ENCODE measurements at places on chromosomes 4 and X. TPM values are rescaled to one million over a fixed set of nuclear protein-coding genes. Genes with fewer than 3 reads are reported as not detected.
A peak's percentile ranks its signal among the peaks of the same experiment; 100 is the strongest.

- no peaks in the 10 kb centered on the region for H3K36me3 ChIP-seq
- H3K27me3 ChIP-seq = peaks cover under 1% of the 10 kb centered on the region
- H3K4me3 ChIP-seq = no peak overlapping the region
- no peak for DNase-seq
- no peaks in the 10 kb centered on the region for H3K4me1 ChIP-seq
These were observed 207.4 kb downstream of the TMA16 start for GRCh38 chr4:163701916-163702315.

DNA sequence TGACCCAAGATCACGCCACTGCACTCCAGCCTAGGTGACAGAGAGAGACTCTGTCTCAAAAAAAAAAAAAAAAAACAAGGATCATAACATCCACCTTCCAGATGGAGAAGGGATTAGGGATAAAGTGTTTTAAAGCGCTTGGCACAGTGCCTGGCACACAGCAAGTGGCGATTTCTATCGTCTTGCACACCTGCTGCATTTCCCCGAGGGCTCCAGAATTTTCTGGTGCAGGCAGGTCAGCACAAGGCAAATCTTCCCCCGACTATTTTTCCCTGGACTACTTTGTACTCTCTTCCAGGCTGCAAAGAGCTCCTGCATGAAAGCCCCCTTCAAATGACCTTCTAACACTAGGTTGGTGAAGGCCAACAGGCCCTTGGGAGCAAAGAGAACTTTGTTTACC lies 57.3 kb downstream of the APBB2 start:
- no peak overlapping the region for H3K27ac ChIP-seq
- no peaks in the 10 kb centered on the region for H3K27me3 ChIP-seq
- H3K36me3 ChIP-seq = no peaks in the 10 kb centered on the region
- H3K4me3 ChIP-seq = no peak overlapping the region
- DNase-seq = no peak

DNA sequence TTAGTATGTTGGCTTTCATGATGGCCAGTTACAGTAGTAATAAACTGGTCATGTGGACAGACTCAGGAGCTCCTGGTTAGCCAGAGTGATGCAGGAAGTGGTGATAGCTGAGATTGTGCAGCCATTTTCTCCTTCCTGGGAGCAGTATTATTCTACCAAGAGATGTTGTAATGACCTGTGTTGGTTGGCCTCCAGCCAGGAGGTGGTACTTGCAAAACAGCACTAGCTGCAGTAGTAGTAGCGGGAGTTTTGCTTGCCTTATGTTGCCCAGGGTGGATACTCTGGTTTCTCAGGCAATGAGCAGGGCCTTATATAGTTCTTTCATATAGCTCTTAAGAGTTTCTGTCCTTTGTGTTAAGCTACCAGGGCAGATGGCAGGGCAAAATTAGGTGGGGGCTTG lies 998.8 kb downstream of the GLUD2 start:
- H3K4me1 ChIP-seq = no peaks in the 10 kb centered on the region
- no peak overlapping the region for H3K4me3 ChIP-seq
- H3K27ac ChIP-seq = no peak overlapping the region

DNA sequence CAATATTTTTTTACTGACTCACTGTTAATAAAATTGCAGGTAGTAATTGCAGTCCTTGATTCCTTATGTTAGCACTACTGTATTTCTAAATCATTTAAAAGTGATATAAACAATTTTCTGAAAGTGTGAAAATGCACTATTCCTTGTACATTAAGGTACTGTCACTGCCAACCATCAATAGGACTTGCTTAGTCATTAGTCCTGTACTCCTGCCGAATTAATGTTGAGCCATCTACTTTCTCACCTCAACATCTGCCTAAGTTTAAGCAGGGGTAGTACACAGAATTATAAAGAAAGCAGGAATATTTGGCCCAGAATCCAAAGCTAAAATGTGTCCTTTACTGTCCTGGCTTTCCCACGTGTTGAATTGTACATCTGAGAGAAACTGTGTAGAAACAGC lies 87.0 kb upstream of the TRPC3 start:
- H3K27me3 ChIP-seq = peaks cover 8% of the 10 kb centered on the region
- no peaks in the 10 kb centered on the region for H3K36me3 ChIP-seq
- H3K27ac ChIP-seq = no peak overlapping the region
- H3K4me3 ChIP-seq = no peak overlapping the region
- H3K4me1 ChIP-seq = no peaks in the 10 kb centered on the region
- DNase-seq = no peak

DNA sequence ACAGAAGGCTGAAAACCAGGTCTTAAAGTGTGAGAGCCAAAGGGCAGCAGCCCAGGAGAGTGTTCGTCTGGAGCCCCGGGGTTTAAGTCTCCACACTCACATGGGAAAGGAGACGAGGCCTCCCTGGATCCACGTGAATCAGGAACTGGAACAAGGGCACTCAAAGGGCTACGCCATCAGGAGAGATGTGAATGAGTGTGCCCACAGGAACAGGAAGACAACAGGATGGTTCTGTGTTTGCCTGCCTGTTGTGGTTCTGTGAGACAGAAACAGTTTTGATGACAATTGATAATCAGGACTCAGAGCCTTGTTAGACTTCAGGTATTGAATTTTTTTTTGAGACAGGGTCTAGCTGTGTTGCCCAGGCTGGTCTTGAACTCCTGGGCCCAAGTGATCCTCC lies 4.9 kb upstream of the CTBP1 start:
- H3K36me3 ChIP-seq = no peaks in the 10 kb centered on the region
- peak overlapping the region; percentile 39 for H3K4me3 ChIP-seq
- no peaks in the 10 kb centered on the region for H3K27me3 ChIP-seq
- H3K4me1 ChIP-seq = peaks cover 39% of the 10 kb centered on the region
- H3K27ac ChIP-seq = peak overlapping the region; percentile 57

DNA sequence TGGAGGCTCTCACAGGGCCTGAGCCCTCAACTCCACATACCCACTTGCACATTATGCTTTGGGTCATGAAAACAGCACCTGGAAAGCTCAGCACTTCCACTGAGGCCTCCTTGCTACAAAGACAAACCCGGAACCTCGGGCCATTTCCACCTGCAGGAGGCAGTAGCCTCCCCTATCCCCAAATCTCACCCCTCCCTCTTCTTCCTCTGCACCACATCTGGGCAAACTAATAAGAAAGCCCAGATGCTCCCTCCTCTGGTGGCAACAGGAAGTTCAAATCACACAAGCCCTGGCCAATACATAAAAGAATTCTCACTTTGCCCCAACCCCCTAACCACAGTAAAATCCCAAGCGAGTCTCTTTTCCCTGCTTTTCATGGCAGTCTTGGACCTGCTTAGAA lies 136.4 kb downstream of the MAPK10 start:
- H3K27ac ChIP-seq = no peak overlapping the region
- no peaks in the 10 kb centered on the region for H3K27me3 ChIP-seq
- no peaks in the 10 kb centered on the region for H3K4me1 ChIP-seq
- no peaks in the 10 kb centered on the region for H3K36me3 ChIP-seq
- H3K4me3 ChIP-seq = no peak overlapping the region

GPRASP3 gene
- total RNA-seq = 2.1 TPM

- H3K4me1 ChIP-seq = peaks cover 28% of the 10 kb centered on the region
- peaks cover 2% of the 10 kb centered on the region for H3K27me3 ChIP-seq
- no peak for DNase-seq
- no peaks in the 10 kb centered on the region for H3K36me3 ChIP-seq
These were observed 1.1 kb upstream of the GNPDA2 start for GRCh38 chr4:44727471-44727870.

GRCh38 chr4:86401826-86402225 lies 42.0 kb upstream of the MAPK10 start:
- no peak overlapping the region for H3K4me3 ChIP-seq
- H3K27ac ChIP-seq = no peak overlapping the region
- no peak for DNase-seq
- no peaks in the 10 kb centered on the region for H3K4me1 ChIP-seq

- H3K27ac ChIP-seq = no peak overlapping the region
- peaks cover 17% of the 10 kb centered on the region for H3K4me1 ChIP-seq
- H3K27me3 ChIP-seq = peaks cover 11% of the 10 kb centered on the region
- H3K4me3 ChIP-seq = no peak overlapping the region
These were observed 6.4 kb downstream of the ARX start for GRCh38 chrX:25009407-25009806.

DNA sequence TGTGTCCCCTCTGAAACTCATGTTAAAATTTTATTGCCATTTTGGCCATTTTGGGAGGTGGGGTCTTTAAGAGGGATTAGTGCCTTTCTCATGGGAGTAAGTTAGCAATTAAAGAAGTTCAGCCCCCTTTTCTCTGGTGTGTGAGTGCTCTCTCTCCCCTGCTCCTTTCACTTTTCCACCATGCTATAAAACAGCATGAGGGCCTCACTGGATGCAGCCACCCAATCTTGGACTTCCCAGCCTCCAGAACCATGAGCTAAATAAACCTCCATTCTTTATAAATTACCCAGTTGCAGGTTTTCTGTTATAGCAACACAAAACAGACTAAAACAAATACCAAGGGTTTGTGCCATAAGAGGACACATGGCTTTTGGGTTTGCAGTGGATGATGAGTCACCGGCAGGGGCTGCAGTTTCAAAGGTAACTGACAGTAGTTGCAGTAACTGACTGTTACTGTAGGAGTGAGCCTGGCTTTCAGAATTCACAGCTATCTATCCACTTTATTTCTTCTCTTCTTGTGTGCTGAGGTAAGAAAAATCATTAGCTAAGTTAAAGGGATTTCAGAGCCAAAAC lies 121.5 kb downstream of the PPEF1 start:
- H3K4me1 ChIP-seq = no peaks in the 10 kb centered on the region
- no peak for DNase-seq
- H3K4me3 ChIP-seq = no peak overlapping the region
- H3K27ac ChIP-seq = no peak overlapping the region
- H3K36me3 ChIP-seq = no peaks in the 10 kb centered on the region

STK32B gene
- not detected for total RNA-seq

GRCh38 chrX:97936296-97936695 lies 1052.6 kb downstream of the RPA4 start:
- DNase-seq = no peak
- H3K27ac ChIP-seq = no peak overlapping the region
- H3K4me1 ChIP-seq = no peaks in the 10 kb centered on the region
- H3K4me3 ChIP-seq = no peak overlapping the region

DNA sequence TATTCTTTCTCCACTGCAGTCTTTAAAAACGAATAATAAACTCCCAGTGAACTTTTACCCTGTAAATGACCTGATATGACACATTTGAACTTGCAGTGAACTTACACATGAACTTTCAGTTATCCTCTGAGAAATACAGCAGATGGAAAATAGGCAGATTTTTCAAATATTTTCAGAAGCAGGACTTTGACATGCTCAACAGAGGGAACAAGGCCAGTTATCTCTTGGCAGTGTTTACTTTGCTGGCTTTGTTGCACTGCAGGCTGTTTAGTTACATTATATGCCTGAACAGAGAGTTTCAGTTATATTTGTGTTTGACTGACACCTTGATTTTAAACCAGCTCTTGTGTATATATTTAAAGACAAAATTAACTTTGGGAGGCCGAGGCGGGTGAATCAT lies 47.6 kb upstream of the FGG start:
- no peaks in the 10 kb centered on the region for H3K4me1 ChIP-seq
- no peak overlapping the region for H3K27ac ChIP-seq
- no peak overlapping the region for H3K4me3 ChIP-seq
- H3K27me3 ChIP-seq = no peaks in the 10 kb centered on the region
- DNase-seq = no peak

GRCh38 chr4:146095091-146095690 lies 80.3 kb upstream of the LSM6 start:
- no peaks in the 10 kb centered on the region for H3K27me3 ChIP-seq
- no peak overlapping the region for H3K4me3 ChIP-seq
- H3K36me3 ChIP-seq = no peaks in the 10 kb centered on the region
- no peak overlapping the region for H3K27ac ChIP-seq

DNA sequence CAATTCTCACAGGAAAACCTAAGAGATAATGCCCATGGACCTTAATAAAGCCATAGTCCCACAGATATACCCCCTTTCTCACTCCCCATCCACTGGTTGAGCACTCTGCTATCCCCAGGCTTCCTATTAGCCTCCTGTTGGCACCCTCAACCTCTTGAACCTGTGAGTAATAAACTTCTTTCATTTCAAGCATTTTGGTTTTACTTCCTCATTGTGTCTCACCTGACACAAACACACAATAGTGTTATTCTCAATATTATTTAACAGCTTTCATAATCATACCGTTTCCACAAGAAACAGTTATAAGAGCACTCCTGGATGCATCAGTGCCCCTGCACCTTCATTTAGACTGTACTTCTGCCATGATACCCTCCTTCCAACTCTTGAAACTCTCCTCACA lies 56.8 kb downstream of the TRPC5 start:
- no peak overlapping the region for H3K27ac ChIP-seq
- no peak overlapping the region for H3K4me3 ChIP-seq
- H3K36me3 ChIP-seq = no peaks in the 10 kb centered on the region
- H3K4me1 ChIP-seq = no peaks in the 10 kb centered on the region
- H3K27me3 ChIP-seq = no peaks in the 10 kb centered on the region

DNA sequence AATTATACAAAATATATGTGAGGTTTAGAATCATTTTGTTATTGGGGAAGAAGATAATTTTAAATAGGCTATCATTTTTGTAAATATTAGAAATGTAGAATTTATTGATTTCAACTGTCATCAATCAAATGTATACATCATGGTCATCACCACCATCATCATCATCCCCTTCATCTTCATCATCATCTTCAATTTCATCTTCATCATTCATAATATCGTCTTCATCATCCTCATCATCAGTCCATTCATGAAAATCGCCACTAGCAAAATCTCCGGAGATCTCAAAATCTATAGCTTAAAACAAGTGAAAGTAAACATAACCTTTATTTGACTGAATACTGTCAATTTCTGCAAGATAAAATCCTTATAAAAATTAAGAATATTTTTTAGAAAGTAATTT lies 499.5 kb downstream of the SPOCK3 start:
- no peak overlapping the region for H3K27ac ChIP-seq
- no peaks in the 10 kb centered on the region for H3K36me3 ChIP-seq
- H3K4me1 ChIP-seq = no peaks in the 10 kb centered on the region
- DNase-seq = no peak

DNA sequence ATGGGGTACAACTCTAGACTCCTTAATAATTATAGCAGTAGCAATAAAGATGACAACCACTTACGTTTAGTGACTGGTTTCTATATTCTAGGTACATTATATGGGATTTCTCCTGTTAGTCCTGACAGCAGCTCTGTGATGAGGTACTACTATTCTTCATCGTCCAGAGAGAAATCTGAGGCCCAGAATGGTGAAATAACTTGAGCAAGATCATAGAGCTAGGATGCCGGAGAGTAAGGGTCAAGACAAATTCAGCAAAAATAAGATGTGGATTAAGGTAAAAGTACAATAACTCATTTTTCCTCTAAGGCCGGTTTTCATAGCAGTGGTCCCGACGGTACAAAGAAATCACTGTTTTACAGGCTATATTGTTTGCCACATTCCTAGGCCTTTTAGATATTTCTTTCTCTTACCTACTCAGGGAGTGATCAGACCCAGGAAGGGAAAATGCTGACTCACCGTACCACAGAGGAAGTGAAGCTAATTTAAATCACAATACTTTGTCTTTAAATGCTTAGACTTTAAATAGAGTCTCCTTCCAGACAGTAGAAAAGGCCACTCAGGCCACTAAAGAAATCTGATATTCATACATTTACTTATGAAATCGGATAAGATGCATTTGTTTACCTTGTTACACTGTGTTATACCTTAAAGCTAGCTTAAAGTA lies 2023.0 kb upstream of the AGA start:
- no peak for DNase-seq
- no peaks in the 10 kb centered on the region for H3K4me1 ChIP-seq
- no peaks in the 10 kb centered on the region for H3K36me3 ChIP-seq
- no peak overlapping the region for H3K27ac ChIP-seq
- H3K4me3 ChIP-seq = no peak overlapping the region

SLC4A4 gene
- not detected for total RNA-seq

SSX1 gene
- total RNA-seq = not detected

CCDC160 gene
- total RNA-seq = not detected
